Spinal cord (tissue), 10 donors: ENCODE measurements at places on chromosomes 4 and X.

DNA sequence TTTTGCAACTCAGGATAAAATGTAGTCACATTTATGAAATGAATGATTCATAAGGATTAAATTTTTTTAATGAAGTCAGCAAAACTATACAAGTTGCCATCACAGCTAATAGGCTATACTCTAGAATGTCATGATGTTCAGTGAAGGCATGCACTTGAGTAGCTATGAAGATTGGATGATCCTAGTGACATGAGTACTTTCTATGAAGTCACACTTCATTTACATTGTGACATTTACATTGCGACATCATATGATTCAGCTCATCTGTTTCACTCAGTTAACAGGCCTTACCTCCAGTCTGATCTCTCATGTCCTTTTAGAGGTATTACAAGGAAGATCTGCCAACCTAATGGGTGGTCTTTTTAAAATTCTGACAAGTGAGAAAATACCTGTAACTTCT is 82.7 kb upstream of the FGF13 start:
- no peak for DNase-seq

DNA sequence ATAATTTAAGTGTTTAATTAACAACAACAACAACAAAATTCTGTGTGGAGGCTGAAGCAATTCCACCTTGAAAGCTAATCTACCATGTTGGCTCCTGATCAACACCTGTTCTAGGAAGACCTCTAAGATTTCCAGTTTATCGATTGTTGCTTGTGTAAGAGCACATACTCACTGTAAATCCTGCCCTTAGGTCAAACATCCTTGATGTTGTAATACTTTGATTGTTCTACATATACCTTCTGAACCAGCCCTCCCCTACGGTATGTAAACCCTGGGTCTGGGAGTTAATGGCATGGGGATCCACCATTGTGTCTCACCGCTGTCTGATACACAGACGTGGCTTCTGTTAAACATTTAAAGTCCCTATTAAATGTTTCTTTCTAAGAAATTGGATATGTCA is 73.2 kb downstream of the RASL11B start:
- DNase-seq = no peak

DNA sequence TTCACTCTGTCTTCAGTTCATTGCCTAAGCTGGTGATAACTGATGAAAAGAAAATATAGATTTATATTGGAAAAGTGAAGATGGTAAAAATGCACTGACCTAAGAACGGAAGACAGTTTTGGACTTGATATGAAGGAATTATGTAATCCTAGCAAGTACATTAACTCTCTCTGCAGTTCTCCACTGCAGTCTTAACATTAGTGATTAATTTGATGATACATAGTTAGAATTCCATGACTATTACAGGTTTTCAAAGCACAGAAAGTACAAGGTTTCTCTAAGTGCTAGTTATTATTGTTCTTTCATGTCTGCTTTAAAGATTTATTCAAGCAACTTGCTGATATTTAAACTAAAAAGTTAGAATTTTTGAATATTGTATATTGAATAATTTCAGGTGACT is 1591.7 kb upstream of the ADGRL3 start:
- no peak for DNase-seq

DNA sequence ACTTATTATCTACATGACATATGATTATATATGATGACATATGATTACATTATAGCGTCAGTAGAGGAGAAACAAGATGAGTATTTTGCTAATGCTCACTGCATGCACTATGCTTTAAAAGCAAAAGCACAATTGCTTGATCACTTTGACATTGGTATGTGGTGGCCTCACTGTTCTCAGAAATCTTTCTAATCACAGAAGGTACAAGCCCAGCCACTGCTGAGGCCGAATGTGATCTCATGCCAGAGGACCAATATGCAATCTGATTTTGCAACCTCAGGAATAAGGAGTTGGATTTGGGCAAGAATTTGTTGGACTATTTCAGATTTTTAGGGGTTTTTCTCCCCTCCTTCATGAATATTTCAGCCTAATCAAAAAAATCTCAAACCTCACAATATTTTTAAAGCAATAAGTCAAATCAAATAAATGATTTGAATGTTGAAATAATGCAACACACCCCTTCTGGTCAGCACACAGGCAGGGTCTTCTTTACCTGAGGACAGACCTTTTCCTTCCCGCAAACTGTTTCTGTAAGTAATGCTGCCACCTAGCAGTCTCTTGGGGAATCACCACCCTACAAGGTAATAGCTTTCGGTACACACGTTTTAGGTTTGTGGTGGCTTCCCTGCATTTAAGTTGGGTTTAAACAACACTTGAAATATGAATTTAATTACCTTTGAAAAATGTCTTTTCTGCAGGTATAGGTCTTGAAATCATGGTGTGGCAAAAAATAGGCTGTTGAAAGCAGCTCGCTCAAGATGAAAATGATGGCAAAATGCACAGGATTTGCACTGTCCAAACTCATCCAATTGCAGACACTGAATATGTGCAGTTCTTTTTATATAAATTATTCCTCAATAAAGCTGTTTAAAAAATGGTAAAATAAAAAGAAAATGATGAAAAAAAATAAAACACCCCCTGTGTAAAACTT is 4.8 kb upstream of the CXCL13 start:
- DNase-seq = peak; percentile 41

DNA sequence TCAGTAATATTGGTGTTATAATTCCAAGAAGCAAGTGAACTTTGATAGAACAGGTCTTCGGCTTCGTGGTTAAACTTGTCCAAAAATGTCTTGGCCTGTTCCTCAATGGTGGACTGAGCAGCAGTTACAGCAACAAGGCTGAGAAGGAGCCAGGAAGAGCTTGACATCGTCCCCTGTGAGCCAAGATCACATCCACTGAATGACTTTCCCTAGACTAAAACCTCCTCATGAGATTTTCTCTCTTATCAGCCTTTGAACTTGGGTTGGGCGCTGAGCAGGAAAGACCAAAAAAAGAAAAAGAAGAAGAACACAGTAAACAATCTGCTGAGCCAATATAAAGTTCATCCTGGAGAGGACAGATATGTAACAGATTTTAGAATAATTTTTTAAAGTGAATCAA is at the start of gene ACE2:
Gene ACE2, minus strand, starts transcription at position 216 of the 400 bp plus-strand sequence. Its CDS starts 49 bp downstream, at position 167.
- no peak for DNase-seq

- no peak for DNase-seq
These were observed 10.3 kb downstream of the PHKA2 start for GRCh38 chrX:18973527-18974192.

DNA sequence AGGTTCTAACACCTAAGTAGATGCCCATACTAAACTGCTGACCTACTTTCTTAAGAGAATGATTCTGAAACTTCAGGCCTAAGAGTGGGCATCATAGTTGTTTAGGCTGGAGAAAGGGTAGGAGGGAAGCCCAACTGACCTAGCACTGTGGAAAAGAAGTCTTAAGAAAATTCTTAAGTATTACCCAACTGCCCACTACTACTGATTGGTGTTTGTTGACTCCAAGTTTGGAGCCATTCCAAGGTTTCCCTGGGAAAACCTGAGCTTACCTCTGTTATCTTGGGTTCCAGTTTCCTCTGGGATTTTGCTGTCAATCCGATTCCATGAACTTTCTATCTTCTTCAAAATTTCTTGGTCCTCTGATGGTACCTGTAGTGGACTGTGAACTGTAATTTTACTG is 23.9 kb downstream of the ANKRD17 start:
- DNase-seq = no peak

- no peak for DNase-seq
These were observed 646.7 kb downstream of the PDHA2 start for GRCh38 chr4:96486563-96486962.

- no peak for DNase-seq
These were observed 14.1 kb upstream of the RTL3 start for GRCh38 chrX:78673246-78673645.

DNA sequence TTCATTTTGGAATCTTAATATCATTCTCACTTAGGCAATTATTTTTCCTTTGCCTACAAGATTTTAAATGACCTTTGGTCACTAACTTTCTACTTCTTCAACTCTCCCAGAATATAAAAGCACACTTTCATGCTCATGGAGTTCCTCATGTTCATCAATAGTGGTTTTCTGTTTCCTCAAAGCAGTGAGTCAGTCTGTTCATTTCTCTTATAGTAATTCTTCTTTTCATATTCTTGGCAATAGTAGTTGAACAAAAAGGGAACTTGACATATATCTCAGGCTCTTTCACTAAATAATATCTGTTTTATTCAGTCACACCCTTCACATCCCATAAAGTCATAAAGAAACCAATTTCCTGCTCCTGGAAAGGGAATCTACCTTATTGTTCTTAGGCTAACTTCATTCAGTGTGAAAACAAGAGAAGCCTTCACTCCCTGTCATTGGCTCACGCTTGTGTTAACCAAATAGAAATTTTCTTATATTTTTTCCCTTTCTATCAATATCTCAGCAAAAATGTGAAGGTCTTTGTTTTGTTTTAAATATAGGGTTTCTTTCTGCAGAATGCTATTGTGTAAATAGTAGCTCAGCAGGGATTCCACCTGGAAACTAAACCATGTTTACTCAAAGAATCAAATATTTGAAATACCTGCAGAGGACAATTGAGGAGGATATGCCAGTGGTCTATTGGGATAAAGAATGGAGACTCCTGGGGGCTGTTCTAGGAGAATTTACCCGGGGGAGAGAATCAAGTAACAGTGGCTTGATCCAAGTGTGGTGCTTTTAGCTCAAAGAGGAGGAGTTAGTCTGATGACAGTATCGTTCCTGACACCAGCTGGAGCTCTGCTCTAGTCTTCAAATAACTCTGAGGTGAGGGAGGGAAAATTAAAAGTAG is 13.4 kb upstream of the TNIP3 start:
- no peak for DNase-seq

GRCh38 chr4:147453561-147454141 is 27.2 kb upstream of the EDNRA start:
- no peak for DNase-seq
